ENCODE measurements at places on chromosomes 1 and 21.
A peak's percentile ranks its signal among the peaks of the same experiment; 100 is the strongest.

- no peak for DNase-seq
Measured at GRCh38 chr1:48493970-48494769, 22.2 kb upstream of the SPATA6 start.

- no peak for DNase-seq
Measured at GRCh38 chr1:167510244-167510643, 8.1 kb downstream of the CD247 start.

- DNase-seq = peak; percentile 31
Measured at GRCh38 chr1:100860397-100860991, 34.1 kb downstream of the EXTL2 start.

GRCh38 chr1:167548059-167548932 is 5.3 kb downstream of the CREG1 start:
- no peak for DNase-seq

- DNase-seq = no peak
Measured at GRCh38 chr21:41958886-41959563, 5.2 kb upstream of the C2CD2 start.

DNA sequence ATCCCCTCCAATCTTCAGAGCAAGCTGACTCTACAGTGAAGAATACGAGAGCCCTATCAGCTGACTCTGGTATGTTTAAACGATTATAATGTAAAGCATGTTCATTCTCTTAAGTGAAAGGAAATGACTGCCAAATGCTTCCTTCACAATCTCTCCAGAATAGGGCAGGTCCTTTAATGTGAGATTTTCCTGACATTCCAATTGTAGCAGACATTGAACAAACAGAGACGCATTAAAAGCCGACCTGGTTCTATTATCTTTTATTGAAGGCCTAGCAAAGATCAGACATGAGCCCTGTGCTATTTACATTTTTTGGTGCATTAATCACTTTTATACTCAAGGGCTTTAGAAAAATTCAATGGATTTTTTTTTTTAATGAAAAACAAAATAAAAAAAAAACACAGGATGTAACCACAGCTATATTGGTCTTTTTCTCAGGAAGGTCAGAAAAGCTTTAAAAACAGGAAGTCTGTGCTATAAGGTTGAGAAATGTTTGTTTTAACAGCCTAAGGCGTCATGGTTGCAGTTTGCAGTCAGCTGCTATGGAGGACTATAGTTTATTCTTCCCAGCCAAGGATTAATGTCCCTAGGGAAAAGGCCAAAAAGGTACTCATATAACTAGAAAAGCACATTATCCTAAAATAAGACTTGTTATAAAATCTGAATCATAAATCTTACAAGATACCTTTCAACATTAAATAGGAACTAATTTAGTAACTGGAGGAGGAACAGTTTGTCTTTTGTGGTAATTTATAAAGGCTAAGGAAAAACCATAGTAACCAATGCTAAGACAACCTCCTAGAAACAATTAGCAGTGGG is 104.8 kb downstream of the RERE start:
- no peak for DNase-seq

GRCh38 chr21:46018615-46019014 is 37.0 kb downstream of the COL6A1 start:
- DNase-seq = no peak

DNA sequence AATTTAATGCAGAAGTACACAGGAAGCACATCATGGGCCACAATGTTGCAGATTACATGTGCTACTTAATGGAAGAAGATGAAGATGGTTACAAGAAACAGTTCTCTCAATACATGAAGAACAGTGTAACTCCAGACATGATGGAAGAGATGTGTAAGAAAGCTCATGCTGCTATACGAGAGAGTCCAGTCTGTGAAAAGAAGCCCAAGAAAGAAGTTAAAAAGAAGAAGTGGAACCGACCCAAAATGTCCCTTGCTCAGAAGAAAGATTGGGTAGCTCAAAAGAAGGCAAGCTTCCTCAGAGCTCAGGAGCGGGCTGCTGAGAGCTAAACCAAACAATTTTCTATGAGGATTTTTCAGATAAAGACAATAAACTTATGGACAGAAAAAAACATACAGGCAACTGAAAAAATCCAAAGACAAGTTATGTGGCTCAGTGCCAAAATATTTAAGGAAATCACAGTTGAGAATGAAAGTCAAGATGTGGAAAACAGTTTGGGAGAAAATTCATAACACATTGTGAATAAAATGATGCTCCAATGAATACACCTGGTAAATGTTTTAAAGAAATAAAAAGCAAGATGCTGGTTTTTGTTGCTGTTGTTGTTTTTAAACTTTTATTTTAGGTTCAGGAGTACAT is 2.8 kb upstream of the ZNF644 start:
- no peak for DNase-seq

All from NCI-H2107 (cell line).